ENCODE measurements at places on chromosomes 3 and 15.

DNA sequence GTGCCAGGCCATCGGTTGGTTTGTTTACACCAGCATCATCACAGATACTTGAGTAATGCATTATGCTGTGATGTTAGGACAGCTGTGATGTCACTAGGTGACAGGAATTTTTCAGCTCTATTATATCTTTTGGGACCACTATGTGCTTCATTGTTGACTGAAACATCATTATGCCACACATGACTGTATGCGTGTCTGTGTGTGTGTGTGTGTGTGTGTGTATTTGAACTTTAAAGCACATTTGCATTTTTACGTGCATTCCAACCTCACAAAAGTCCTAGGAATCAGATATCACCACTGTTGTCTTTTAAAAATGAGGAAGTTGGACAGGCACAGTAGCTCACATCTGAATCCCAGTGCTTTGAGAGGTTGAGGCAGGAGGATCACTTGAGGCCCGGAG lies 223.0 kb downstream of the TBL1XR1 start:
- DNase-seq = no peak

DNA sequence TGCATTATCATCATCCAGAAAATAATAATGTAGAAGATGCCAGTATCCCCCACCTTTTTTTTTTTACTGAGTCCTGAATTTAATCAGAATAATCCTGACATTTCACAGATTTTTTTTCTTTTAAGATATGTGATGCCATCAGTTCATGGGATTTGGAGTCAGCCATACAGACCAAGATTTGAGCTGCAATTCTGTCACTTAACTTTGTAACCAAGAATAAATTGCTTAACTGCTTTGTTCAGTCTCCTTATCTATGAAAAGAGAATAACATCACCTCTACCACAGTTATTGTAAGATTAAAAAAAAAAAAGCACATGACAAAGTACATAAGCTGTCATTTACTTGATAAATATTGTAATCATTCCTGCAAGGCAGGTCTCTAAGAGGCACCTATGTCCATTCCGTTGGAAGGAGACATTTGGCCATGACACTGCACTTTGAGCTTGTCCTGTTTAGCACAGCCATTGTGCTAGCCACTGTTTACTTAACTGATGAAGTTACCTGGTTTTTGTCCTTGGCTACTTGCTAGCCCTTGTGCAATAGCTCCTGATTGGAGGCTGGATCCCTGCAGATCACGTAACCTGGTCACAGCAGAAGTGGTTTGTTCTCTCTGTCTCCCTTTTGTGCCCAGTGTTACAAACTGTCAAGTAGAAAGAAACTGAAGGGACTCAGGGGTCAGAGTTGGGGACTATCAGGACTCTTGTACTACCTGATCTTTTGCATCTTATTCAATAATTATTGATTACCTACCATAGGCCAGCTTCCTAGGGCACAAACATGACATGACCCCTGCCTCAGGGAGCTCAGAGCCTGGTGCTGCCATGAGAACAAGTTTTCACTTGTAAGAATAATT lies 306.0 kb downstream of the WDR72 start:
- DNase-seq = no peak

DNA sequence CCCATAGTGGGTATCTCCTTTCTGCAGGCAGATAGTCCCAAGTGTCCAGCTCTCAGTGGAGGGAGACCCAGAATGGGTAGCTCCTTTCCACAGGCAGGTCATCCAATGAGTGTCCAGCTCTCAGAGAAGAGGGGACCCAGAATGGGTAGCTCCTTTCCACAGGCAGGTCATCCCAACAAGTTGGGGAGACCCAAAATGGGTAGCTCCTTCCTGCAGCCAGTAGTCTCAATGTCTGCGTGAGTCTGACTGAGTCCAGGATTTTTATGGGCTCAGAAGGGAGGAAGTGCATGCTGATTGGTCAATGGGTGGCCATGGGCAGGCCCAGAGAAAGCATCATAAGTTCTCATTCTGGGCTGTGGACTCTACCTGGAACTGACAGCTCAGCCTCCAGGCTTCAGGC lies 150.7 kb upstream of the P2RY1 start:
- no peak for DNase-seq

GRCh38 chr3:128353991-128354687 lies 112.6 kb downstream of the DNAJB8 start:
- no peak for DNase-seq

- no peak for DNase-seq
Measured at GRCh38 chr15:25435474-25436243, 3.2 kb downstream of the UBE3A start.

DNA sequence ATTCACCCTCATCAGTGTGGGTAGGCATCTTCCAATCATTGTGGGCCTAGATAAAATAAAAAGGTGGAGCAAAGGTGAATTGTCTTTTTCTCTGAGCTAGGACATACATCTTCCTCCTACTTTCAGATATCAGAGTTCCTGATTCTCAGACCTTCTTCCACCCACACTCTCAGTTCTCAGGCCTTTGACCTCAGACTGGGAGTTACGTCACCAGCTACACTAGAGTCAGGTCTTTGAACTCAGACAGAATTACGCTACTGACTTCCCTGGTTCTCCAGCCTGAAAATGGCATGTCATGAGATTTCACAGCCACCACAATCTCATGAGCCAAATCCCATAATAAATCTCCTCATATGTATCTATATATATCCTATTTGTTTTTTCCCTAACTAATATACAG lies 39.0 kb downstream of the STRIT1 start:
- no peak for DNase-seq

GRCh38 chr15:44882499-44882968 lies 74.0 kb upstream of the TERB2 start:
- peak; percentile 56 for DNase-seq

DNA sequence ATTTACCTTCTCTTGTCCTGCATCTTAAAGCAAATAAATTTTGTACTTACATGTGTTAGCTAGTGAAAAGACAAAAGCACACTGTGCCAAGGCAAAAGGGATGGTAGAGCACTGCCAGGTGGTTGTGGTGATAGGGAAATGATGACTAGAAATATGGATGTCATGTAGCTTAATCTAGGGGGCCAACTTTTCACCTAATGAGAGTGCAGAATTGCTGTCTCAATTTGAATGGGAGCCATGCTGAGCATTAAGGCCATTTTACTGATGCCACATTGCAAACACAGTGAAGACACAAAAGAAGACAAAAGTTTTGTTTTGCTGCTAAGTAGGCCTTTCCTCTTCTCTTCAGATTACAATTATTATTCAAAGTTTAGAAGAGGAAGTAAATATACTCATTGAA lies 274.7 kb downstream of the PDCD6IP start:
- DNase-seq = no peak

DNA sequence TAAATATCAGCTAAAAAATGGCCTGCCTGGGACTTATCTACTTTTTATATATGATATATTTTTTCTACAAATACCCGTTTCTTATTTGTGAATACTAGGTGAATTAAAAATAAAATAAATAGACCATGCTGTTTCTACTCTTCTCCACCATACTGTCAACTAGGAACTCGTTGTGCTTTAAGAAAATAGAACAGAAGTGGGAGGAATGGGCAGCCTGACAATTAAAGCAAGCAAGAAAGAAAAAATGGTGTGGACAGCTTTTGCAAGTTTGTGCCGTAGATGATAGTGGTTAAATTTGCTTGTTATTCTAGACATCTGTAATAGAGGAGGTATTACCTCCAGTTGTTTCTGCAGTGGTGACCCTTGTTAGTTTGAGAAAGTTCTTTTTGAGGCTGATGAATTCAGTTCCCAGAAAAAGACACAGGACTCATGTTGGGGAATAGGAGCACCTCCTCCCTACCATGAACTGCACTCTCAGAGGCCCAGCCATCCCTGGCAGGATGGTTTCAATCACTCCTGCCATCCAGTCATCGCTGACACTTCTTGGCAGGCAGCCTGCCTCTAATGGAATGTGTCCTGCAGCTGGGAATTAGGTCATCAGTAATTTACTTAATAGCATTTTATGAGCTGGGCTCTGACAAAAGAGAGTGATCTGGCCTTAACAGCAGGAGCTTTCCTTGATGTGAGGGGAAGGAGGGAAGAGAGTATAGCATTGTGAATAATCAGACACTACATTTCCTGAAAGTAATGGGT lies 105.0 kb upstream of the GAP43 start:
- DNase-seq = no peak

DNA sequence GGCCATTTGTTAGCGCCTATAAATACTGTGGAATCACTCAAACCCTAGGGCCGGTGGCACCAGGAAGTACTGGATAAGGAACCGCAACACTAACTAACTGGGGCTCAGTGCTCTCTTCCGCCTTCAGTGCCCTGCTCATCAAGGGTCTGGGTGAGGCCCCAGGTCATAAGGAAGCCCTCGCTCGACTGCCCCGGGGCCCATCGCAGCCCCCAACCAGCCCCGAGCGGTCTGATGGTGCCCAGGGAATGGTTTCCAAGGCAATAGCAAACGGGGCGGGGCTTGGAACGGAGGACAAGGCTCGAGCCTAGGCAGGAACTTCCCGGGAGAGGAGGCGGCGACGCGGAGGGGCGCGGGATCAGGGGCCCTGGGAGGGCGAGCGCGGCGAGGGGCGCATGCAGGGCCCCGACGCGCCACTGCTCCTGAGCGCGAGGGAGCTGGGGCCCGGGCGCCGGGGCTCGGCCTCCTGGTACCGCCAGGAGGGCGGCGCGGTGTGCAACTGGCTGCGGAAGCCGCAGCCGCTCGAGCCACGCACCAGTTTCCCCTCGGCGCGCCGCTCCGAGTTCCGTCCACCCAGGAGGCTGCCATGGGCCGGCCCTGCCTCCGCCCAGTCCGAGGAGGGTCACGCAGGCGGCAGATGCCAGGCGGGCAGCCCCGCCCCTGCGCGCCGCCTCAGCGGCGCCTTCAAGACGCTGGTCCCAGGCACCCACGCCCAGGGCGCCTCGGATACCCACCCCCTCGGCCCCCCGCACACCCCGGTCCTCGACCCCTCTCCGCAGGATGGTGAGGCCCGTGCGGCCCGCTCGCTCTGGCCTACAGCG lies at the start of gene TTLL3:
TTLL3 (plus strand) TSS at position 648 of the 818 bp plus-strand sequence. CDS start 400 bp downstream, outside the sequence.
- DNase-seq = peak; percentile 34

DNA sequence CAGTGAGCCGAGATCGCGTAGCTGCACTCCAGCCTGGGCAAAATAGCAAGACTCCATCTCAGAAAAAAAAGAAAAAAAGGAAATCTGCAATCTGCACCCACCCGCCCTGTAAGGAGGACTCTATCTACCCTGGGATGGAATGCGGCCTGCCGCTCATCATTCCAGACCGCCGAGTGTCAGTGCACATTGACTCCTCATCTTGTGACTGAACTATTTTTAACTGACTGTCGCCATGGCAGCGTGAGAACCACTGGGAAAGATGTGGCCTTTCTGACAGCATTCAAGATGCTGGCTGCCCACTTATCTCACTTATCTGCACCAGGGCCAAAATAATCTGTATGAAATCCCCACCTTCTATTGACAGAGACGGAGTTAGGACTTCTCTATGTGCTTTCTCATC lies 38.8 kb upstream of the ANKRD34C start:
- DNase-seq = no peak

DNA sequence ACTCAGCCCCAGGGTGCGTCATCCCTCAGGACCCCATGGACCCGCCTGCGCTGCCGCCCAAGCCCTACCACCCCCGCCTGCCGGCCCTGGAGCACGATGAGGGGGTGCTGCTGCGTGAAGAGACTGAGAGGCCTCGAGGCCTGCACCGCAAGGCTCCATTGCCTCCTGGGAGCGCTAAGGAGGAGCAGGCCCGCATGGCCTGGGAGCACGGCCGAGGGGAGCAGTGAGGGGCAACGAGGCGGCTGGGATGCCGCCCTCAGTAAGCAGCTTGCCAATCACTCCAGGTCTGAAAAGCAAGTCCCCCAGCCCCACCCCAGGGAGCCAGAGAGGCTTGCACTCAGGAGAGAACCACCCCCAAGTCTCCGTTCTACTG lies 3.8 kb upstream of the MANF start:
- no peak for DNase-seq

DNA sequence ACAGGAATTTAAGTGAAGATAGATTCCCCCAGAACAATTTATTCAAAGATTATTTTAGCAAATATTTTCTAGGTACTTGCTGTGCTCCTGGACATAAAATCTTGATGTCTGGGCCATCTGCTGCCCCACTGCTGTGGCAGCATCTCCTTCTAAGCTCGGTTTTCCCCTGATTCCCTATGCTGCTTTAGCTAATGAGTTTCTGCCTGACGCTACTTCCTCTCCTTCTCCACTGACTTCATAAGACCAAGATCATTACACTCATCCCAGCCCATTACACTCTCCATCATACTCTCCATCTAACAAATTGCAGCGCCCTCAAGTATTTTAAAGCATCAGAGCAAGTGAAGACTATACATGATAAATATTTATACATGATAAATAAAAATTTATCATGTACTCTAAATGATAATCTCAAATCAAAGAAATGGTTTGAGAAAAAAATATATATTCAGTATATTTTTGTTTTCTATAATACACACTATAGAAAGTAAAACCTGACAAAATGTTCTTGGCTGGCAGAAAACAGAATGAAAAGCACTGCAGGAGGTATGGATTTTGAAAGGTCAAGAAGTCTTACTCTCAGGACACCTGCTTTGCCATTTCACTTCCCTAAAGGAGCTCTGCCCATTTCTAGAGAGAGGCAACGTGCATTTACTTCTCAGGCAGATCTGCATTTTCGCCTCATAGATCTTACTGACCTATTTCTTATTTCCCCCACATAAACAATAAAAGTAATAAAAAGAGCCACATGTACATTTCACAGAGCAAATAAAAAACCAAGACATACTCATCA lies 232.0 kb downstream of the KCNMB2 start:
- no peak for DNase-seq

DNA sequence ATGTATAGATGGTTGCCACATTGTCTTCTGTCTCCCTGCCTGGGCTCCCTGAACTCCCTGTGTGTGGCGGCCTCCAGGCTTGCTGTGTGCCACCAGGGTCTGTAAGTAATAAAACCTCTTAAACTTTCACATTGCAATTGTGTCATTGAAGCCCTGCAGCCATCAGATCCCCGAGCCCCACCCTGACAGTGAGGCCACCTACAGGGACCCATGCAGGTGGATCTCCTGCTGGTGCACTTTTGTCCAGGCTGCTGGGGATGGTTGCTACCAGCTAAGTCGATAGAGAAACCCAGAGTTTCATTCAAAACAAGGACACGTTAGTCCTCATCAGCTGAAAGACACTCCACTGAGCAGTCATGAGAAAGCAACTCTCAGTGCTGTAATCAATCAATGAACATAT lies 133.6 kb upstream of the PRICKLE2 start:
- no peak for DNase-seq

- DNase-seq = no peak
Measured at GRCh38 chr15:66772604-66773128, 70.6 kb downstream of the SMAD6 start.

DNA sequence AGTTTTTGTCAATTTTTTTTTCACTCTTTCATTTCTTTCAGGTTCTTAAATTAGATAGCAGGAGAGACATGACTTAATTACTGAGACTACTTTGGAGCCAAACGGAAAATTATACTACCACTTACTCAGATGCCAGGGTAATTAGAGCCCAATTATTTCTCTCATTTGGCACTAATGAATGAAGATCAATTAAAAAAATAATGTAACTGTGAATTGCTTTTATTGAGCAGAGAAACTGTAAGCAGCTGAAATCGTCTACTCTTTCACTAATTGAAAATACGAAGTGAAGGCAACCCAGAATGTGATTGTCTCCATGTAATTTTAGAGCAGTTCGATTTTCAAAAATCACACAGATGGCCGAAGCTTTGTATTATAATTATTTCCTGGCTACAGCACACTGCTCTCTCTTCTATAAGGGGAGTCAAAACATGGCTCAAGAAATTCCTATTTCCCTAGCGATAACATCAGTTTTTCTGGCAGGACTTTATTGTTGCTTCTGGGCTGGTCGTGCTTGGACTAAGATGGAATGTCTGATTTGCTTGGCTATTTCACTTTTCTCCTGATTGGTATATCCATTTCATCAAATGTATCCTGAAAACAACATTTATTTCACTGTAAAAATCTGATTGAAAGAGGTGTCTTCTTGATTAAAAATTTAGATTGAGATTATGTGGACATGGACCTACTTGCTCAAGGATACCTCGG lies 55.8 kb upstream of the PDZRN3 start:
- no peak for DNase-seq
